ENCODE measurements at places on chromosomes 7 and 10.
A peak's percentile ranks its signal among the peaks of the same experiment; 100 is the strongest.

DNA sequence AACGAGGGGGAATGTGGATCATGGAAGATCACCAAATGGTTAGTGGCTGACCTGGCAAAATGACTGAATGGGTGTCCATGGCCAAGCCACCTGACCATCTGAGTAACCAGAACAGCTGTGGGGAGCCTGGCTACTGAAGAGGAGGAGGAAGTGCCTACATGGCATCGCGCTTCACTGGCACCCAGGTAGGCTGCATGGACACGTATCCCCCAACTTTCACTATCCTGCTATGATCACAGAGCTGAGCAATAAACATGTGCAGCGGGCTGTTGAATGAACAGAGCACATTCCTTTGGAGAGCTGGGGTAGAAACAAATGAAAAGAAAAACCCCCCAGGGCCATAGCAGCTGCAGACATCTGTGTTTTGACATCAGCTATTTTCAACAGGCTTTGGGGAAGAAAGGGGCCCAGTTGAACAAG is 6.5 kb downstream of the AKR1B1 start:
- H3K4me3 ChIP-seq: no peak overlapping the region
- no peak overlapping the region for H3K27ac ChIP-seq

DNA sequence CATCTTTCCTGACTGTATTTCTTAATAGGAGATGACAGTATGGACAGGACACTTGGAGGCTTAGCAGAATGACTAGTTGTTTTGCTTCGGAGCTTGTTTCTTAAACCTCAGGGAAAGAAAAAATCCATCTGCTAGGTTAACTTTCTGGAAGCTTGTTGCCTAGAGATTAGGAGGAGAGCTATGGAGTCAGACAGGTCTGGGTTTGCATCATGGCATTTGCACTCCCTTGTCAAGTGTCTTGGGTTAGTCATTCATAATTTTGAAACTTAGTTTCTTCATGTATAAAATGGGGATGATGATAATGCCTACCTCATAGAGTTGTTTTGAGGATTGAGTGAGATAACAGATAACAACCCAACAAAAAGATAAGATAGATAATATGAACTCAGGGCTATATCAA is 231.5 kb downstream of the STK31 start:
- no peak overlapping the region for H3K4me3 ChIP-seq
- DNase-seq: no peak
- no peaks in the 10 kb centered on the region for H3K36me3 ChIP-seq
- H3K27ac ChIP-seq: no peak overlapping the region
- H3K4me1 ChIP-seq: peaks cover 10% of the 10 kb centered on the region

DNA sequence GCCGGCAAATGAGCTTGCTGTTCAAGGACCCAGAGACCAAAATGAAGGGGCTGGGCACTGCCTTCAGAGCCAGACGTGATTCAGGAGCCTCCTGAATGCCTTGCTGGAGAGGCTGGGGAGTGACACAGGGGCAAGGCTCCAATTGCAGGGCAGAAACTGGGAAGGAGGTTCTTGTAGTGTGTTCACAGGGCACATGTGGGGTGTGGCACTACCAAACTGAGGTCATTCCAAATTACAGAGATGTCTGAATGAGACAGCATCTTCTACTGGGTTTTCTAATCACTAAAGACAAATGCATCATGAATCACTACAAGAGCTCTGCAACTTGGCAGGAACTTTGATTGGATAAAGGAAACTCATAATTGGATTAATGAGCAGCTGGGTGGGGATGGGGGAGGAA is 17.8 kb downstream of the CRTAC1 start:
- H3K36me3 ChIP-seq: no peaks in the 10 kb centered on the region
- no peak for DNase-seq

DNA sequence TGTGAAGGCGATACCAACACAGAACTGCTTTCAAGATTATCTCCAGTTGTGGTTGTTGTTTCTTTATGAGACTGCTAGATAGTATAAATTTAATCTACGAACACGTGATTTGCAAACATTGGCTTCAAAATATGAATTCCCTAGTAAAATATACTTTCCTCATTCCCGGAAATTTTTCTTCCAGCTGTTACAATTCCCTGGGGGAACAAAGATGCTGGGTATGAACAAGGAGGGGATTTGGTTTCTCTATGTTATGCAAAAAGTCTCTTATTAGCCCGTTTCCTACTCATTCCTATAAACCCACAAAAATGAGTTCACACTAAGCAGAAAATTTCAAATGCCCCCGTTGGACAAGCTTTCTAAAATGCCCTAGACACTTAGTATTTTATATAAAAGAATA is 928.3 kb downstream of the CNTNAP2 start:
- no peaks in the 10 kb centered on the region for H3K4me1 ChIP-seq
- H3K27me3 ChIP-seq: no peaks in the 10 kb centered on the region
- H3K4me3 ChIP-seq: no peak overlapping the region
- no peak for DNase-seq

- H3K27me3 ChIP-seq: no peaks in the 10 kb centered on the region
- H3K27ac ChIP-seq: no peak overlapping the region
- DNase-seq: no peak
- no peak overlapping the region for H3K4me3 ChIP-seq
Measured at GRCh38 chr10:120969219-120969645, 118.1 kb downstream of the WDR11 start.

DNA sequence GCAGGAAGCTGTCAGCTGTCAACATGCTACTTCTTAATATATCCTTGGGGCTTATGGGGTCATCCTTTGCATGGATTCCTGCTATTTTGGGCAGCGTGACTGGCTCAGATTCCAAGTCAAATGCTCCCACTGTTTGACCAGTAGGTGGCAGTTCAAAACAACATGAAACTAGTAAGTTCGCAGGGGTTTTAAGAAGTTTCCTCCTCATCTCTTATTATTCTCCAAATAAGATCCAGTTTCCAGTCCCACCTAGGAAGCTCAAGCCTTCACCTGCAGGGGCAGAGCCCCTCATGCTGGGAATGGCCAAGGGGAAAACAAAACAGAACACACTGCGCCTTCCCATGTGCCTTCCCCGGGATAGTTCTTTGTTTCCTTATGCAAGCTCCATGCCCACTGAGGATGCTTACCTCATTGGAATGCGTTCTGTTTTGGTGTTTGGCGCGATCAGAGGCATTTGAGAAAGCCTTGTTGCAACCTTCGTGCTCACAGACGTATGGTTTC is 259.8 kb downstream of the GLI3 start:
- DNase-seq: no peak
- no peaks in the 10 kb centered on the region for H3K27me3 ChIP-seq
- H3K36me3 ChIP-seq: peaks cover 3% of the 10 kb centered on the region
- H3K4me3 ChIP-seq: no peak overlapping the region

DNA sequence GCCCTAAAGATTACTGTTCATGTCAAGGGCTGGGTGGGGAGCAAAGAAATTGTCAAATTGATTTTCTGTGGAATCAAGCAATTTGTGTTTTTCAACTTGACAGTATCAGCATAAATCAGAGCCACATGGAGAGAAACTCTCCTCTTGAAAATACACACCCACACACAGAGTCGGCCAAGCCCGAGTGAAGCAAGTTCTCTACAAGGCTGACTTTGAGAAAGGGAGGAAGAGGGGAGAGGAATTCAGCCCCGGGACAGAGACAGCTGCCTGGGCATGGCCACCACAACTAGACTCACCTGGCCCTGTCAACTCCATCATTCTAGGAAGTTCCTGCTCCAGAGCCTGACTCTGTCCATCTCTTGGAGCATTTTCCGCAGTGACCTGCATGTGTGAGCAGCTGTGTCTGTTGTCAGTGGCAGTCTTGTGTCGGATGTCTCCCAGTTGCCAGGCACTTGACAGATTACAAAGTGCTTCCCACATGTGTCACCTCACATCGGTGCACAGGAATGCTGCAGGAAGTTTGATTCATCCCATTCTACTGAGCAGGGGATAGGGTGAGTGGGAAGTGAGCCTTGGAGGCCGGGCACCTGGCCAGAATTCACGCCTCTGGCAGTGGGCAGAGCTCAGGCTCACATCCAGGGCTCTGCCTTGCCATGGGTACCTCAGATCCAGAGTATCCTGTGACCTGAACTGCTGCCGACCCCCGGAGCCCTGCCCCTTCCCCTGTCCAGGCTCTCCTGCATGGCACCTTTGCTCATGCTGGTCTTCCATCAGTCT is 37.9 kb downstream of the ADAM12 start:
- no peak overlapping the region for H3K4me3 ChIP-seq
- no peaks in the 10 kb centered on the region for H3K27me3 ChIP-seq
- H3K27ac ChIP-seq: peak overlapping the region; percentile 50
- peak; percentile 75 for DNase-seq

DNA sequence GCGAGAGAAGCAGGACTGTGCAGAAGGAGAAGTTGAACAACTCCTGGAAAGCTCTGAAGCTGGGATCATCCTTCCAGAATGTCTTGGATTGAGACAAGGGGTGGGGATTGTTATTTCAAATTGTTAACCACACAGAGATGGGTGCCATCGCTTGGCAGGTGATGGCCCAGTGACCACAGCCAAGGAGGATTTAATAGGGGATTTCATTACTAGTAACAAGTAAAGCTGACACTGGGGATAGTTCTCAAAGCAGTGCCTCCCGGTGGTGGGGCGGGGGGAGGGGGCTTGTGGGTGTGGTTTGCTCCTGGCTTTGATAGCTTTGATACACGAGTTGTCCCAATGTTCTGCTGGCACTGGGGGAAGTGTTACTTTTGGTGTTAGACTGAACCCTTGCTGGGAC is 59.2 kb downstream of the ZNF503 start:
- no peaks in the 10 kb centered on the region for H3K4me1 ChIP-seq
- no peak overlapping the region for H3K27ac ChIP-seq
- no peak overlapping the region for H3K4me3 ChIP-seq
- no peak for DNase-seq
- no peaks in the 10 kb centered on the region for H3K27me3 ChIP-seq

DNA sequence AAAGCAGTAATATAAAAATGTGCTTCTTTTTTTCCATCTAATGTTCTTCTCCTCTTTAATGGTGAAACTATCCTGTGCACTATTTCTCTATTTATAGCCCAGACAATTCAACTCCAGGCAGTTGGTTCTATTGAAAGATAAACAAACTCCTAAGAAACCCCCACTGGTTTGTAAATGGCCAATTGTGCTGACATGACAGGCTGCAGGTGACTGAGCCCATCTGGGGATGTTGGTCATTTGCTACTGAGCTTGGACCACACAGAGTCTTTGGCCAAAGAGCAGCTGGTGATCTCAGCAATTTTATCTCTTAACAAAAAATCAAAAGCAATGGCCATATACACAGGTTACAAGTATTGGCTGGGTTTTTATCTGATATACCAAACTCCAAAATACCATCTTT is 631.8 kb upstream of the CELF2 start:
- H3K27me3 ChIP-seq: no peaks in the 10 kb centered on the region
- H3K27ac ChIP-seq: no peak overlapping the region
- no peak for DNase-seq
- no peaks in the 10 kb centered on the region for H3K4me1 ChIP-seq

GRCh38 chr10:99532687-99533495 is at the start of gene NKX2-3:
Gene NKX2-3 (plus strand): TSS chr10:99532942. CDS start chr10:99533132, 190 bp downstream.
- H3K4me3 ChIP-seq: no peak within 1 kb of the TSS
- H3K4me1 ChIP-seq: peaks cover 10% of the 10 kb centered on the region
- peaks cover 98% of the 10 kb centered on the region for H3K27me3 ChIP-seq

DNA sequence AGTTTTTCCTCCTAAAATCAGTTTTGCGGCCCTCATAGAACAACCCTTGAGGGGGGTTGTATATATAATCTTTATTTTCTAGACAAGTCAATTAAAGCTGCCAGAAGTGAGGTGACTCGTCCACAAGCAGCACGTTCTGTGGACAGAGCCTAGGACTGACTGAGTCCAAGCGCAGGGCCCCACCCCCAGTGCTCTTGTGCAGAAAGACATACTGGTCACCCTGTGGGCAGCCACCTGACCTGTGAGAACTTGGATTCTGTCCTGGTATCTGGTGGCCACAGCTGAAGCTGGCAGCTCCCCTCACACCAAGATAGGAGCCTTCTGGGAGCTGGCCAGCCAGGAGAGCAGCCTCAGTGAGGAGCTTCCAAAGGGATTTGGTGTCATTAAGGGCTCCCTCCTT is 89.3 kb downstream of the GRK5 start:
- no peak for DNase-seq
- H3K27me3 ChIP-seq: no peaks in the 10 kb centered on the region
- H3K4me3 ChIP-seq: no peak overlapping the region

- no peaks in the 10 kb centered on the region for H3K36me3 ChIP-seq
- H3K27me3 ChIP-seq: no peaks in the 10 kb centered on the region
- H3K4me1 ChIP-seq: no peaks in the 10 kb centered on the region
- no peak for DNase-seq
- H3K4me3 ChIP-seq: no peak overlapping the region
- H3K27ac ChIP-seq: no peak overlapping the region
Measured at GRCh38 chr10:129637846-129638245, 170.8 kb downstream of the MGMT start.

GRCh38 chr10:101833466-101833865 is 10.1 kb downstream of the KCNIP2 start:
- no peak for DNase-seq
- no peak overlapping the region for H3K27ac ChIP-seq
- no peak overlapping the region for H3K4me3 ChIP-seq
- H3K27me3 ChIP-seq: no peaks in the 10 kb centered on the region
- H3K36me3 ChIP-seq: no peaks in the 10 kb centered on the region

GRCh38 chr7:114369294-114369693 is 45.3 kb upstream of the FOXP2 start:
- H3K4me1 ChIP-seq: no peaks in the 10 kb centered on the region
- no peak overlapping the region for H3K4me3 ChIP-seq
- no peaks in the 10 kb centered on the region for H3K36me3 ChIP-seq
- DNase-seq: no peak
- no peak overlapping the region for H3K27ac ChIP-seq
- H3K27me3 ChIP-seq: no peaks in the 10 kb centered on the region

DNA sequence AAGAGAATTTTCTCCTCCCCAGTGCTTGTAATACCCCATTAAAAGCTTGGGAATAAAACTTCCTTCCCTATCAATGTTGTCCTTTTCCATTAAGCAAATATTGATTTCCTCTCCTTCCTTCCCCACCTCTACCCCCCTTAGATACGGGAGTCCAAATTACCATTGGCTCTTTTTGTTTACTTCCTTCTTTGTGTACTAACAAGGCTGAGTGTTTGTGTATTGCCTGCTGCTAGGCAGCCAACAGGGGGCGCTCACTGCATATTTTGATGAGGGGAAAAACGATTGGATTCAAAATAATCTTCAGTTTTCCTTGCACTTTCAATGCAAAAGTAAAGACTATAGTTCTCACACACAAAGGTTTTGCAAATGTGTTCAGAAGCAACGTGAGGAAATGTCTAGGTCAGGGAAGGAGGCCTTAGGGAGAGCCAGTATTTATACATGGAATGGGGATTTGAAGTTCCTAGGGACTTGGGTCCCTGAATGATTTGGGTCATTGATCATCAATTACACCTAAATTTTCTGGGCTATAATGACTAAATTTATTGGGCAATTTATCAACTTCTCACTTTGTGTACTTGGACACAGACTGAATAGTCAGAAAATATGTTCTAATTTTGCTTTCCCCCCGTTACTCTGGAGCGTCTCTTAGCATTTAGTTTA is 23.6 kb upstream of the VPS41 start:
- peaks cover 25% of the 10 kb centered on the region for H3K4me1 ChIP-seq
- peak; percentile 67 for DNase-seq
- H3K27me3 ChIP-seq: no peaks in the 10 kb centered on the region
- H3K27ac ChIP-seq: no peak overlapping the region

GRCh38 chr7:92782236-92782635 is 54.1 kb downstream of the CDK6 start:
- no peak for DNase-seq
- peaks cover 32% of the 10 kb centered on the region for H3K36me3 ChIP-seq
- no peak overlapping the region for H3K27ac ChIP-seq
- no peaks in the 10 kb centered on the region for H3K27me3 ChIP-seq
- H3K4me1 ChIP-seq: peaks cover 51% of the 10 kb centered on the region

- H3K27ac ChIP-seq: no peak overlapping the region
- H3K36me3 ChIP-seq: no peaks in the 10 kb centered on the region
- DNase-seq: no peak
- H3K4me3 ChIP-seq: no peak overlapping the region
- peaks cover 5% of the 10 kb centered on the region for H3K4me1 ChIP-seq
Measured at GRCh38 chr7:35605760-35606159, 89.2 kb downstream of the HERPUD2 start.
